ENCODE measurements at places on chromosomes 1 and 21.

GRCh38 chr1:97163591-97164275 is 442.1 kb downstream of the PTBP2 start:
- DNase-seq, result no peak

DNA sequence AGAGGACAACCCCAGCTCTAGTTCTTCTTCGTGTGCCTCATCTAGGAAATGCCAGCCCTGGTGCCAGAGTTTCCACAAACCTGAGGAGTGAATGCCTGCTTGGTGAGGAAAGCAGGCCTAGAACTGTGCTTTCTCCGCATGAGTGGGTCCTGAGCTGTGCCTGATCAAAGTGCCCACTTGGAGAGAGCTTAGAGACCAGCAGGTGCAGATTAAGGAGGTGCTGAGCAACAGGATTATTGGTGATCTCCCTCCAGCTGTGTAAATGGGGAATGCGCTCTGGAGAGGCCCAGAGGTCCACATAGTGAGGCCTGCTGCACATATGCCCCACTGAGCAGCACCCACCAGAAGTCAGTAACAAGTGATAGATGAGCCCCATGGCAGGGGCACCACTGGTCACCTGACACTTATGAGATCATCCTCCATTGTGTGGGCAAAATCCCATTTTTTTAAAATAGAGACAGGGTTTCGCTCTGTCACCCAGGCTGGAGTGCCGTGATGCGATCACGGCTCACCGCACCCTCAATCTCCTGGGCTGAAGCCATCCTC is 127.2 kb upstream of the ZC3H12A start:
- DNase-seq, result no peak

GRCh38 chr21:16815243-16815642 is 697.6 kb upstream of the CXADR start:
- DNase-seq, result no peak

GRCh38 chr1:157969697-157970485 is 23.6 kb upstream of the KIRREL1 start:
- peak; percentile 33 for DNase-seq

- DNase-seq, result no peak
Measured at GRCh38 chr1:165080253-165080896, 276.1 kb downstream of the LMX1A start.

Data from cerebellar cortex (tissue), 1 donor.